ENCODE measurements at places on chromosomes 6 and 20. TPM values are rescaled to one million over a fixed set of nuclear protein-coding genes. Genes with fewer than 3 reads are reported as not detected.
A peak's percentile ranks its signal among the peaks of the same experiment; 100 is the strongest.

GRCh38 chr20:370151-370600 is 10.4 kb upstream of the TRIB3 start:
- no peak for DNase-seq

UTRN gene
- total RNA-seq: 26.0 TPM

- DNase-seq: no peak
Measured at GRCh38 chr6:157620944-157621343, 202.1 kb upstream of the SNX9 start.

DNA sequence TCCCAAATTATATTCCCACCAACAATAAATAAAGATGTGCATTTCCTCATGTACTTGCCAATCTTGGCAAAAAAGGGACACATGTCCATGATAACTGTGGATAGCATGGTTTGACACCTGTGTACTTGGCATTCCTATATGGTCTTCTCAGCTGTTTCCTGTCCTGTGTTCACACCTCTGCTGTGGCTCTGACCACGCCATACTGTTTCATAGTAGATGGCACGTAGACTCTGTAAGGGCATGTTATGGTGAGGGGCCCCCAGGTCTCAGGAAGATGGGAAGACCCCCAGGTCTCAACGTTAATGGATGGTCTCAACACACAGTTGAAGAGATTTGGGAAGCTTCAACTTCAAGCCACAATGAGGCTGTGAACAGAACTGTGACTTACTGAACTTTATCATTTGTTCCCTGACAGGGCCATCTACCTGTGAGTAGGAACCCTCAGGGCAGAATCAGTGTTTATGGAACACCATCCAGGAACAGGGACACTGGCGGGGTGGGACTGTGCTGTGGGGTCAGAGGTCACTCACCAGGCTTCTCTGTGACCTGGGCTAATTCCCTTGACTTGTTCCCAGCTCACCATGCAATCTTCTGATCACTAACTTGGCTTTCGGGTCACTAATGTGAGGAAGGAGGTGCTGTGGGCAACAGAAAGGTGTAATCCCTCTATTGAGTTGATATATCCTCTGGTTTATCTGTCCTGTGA is 11.8 kb downstream of the ZBTB24 start:
- DNase-seq: no peak

DNA sequence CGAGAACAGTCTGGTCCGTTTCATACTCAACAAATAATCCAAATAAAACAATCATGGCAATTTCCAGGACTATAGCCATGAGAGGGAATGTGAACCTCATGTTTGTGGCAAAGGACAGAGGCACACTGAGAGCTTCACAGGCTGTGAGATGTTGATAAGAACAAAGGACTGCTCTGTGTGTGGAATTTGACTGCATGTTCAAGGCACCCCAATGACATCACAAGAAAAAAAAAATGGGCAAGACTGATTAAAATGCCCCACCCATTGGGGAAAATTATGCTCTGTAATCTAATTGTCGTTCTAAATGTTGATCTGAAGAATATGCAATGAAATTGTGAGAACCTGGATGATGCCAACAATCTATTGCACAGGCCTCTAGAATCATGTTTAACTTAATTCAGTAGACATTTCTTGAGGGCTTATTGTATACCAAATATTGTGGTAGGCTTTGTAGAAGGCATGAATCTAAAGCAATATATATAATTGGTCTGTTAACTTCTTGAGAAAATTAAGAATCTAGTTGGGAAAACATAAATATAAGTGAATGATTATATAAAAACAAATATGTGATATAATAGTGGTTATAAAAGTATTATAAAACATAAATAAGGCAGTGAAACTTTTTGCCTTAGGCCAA is at the start of gene RHAG:
RHAG (minus strand) TSS at position 127 of the 637 bp plus-strand sequence; CDS start at position 100, 27 bp downstream.
- DNase-seq: no peak

DNA sequence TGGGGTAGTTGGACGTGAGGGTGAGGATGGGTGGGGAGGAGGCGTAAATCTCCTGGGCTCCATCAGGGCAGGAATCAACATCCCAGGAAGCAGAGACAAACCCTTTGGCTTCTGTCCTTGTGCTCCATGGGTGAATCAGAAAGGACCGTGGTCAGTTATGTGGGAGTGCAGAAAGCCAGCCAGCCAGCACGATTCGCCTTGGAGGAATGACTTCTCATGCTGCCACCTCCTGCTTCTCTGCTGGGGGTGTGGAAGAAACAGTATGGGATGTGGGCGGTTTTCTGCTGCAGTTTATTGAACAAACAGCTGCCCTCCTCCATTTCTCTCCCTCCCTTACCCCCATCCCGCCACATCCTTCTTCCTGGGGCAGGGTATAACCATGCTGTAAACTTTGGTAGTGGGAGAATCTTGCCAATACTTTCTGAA is 214.5 kb downstream of the SOX4 start:
- DNase-seq: peak; percentile 71

- DNase-seq: peak; percentile 51
Measured at GRCh38 chr6:159042003-159042825, 2.6 kb downstream of the TAGAP start.

SERPINB6 gene
- total RNA-seq: 52.6 TPM

GRCh38 chr6:147793871-147794643 is 285.6 kb downstream of the SAMD5 start:
- no peak for DNase-seq

SMOC2 gene
- total RNA-seq: not detected

- peak; percentile 46 for DNase-seq
Measured at GRCh38 chr20:50330504-50331313, 140.1 kb downstream of the CEBPB start.
